ENCODE measurements at places on chromosomes 5 and 9.

DNA sequence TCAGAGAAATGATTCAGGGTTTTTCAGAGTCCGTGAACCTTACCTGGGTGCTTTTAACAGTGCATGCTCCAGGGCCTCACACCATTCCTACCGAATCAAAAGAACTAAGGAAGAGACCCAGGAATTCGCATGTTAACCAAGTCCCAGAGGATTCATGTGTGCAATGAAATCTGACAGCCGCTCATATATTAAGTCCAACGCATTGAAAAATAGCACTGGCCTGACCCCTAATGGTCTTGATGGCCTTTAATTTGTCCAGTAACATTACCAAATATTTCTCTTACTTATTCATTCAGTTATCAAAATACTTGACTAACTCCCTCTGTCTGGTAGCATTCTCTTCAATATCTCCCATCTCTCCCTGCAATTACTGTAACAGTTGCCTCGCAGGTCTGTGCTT lies 55.0 kb upstream of the MARCHF11 start:
- DNase-seq, result no peak

DNA sequence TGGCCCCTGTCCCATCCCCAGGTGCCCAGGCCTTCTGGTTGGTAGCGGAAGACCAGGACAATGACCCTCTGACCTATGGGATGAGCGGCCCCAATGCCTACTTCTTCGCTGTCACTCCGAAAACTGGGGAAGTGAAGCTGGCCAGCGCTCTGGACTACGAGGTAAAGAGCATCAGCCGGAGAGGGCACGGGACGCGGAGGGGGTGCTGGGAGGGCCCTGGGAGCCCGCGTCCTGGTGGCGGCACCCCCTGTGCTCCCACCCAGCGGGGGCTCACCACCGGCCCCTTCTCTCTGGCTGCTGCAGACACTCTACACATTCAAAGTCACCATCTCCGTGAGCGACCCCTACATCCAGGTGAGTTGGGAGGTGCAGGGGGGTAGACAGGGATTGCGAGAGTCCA lies 19.5 kb downstream of the CDHR2 start:
- no peak for DNase-seq

DNA sequence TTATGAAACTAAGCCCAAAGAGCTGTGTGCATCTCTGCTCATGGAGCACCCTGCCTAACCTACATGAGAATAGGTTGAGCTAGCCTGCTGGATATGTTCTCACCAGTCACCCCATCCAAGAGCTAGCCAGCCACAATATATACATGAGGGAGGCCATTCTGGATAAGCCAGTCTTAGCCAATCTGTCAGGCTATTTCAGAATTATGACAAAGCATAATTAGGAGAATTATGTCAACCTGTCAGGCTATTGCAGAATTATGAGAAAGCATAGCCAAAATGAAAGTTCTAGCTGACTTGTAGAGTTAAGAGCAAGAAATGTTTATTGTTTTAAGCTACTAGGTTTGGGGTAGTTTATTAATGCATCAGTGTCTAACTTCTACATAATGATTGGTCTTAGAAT lies 189.8 kb downstream of the WDR70 start:
- DNase-seq, result no peak

DNA sequence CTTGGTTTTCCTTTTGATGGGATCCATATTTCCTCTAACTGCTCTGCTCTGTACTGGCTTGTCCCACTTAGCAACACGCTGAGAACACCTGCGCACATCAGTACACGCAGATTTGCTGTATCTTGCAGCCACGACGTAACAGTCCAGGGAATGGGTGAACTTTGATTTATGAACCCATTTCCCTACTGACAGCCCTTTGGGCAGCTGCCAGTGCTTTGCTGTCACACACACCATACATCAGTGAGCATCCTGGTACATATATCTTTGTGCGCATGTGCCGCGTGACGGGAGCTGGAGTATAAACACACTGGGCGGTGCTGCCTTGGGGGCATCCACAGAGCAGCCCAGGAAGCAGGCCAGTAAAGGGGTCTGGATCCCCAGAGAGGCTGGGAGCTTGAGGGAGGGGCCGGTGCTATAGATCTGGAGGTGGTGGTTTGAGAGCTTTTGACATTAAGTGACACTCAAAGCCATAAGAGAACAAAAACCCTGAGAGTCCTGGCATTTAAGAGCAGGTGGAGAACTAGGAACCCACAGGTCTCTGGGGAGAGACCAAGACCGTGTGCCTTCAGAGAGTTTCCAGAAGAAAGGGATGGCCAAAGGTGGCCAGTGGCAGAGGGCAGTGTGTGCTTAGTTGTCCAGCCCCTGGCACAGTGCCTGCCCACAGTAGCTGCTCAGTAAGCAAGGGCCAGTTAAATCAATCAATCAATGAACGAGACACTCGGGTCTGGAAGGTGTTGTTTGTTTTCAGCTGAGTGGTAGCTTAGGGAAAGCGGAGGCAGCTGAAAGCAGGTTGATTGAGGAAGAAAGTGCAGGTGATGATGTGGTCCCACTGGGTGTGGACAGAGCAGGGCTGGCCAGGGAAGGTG lies 53.7 kb downstream of the LMX1B start:
- no peak for DNase-seq

- DNase-seq, result no peak
These were observed 77.1 kb downstream of the NTNG2 start for GRCh38 chr9:132238992-132239391.

GRCh38 chr9:18437315-18438201 lies 36.4 kb upstream of the ADAMTSL1 start:
- no peak for DNase-seq

DNA sequence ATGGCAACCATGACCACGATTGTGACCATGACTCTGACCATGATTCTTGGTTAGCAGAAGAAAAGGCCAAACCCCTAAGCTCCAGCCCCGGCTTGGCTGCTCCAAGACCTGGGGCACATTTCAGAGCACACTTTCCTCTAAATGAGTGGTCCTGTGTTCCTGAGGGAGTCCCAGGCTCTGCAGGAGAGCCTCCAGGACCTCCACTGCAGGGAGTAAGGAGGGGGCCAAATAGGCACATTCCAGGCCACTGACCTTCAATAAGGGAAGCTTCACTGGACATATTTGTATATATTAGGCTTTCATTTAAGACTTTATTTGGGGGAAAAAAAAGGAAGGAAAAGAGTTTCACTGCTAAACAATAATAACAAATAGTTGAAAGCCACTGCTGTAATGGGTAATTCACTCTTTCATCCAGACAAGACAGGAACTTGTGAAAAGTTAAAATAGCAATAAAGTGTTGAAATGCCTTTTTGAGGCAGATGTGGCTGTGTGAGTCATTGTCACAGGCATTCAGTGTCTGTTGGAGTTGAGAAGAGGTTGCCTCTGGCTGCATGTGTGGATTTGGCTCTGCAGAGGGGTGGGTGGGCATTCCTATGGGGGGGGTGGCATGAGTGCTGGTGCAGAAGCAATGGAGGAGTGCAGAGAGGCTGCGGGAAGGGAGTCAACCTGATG lies 63.9 kb upstream of the TGFBR1 start:
- DNase-seq, result no peak

DNA sequence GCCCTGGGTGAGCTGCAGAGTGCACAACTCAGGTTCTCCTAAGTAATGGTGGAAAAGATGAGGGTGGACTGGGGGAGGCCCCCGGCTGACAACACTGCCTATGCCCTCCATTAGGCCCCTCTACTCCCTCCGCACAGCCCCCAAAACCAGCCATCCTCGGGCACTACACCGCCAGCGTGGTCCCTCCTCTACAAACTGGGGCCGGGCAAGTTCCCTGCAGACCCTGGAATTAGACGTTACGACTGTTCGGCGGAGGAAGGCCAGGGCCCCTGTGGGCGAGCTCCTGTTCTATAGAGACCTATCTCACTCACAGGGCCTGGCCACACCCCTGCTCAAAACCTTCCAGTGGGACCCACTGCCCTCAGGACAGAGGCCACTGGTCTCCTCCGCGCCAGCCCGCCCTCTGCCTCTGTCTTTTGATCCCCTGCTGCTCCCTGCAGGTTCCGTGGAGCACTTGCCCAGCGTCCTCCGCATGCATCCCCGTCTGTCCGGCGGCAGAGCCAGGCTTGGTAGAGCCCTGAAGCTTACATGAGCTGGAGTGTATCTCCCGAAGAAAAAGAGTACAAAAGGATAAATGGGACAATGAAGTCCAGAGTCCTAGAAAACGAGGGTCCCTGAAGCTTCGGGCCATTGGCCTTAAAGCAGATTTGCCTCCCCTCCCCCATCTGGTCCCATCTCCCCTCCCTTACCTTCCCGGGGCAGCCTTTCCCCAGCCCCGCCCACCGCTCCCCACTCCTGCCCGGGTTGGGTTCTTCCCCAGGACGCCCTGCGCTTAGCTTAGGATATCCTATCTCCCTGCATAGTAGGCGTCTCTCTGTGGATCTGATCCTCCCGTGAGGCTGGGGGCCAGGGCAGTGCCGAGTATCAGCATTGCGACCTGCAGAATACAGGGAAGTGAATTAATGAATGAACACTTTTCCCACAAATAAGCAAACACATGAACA lies 71.3 kb downstream of the HRH2 start:
- DNase-seq, result no peak

- DNase-seq, result no peak
These were observed 166.8 kb downstream of the COL23A1 start for GRCh38 chr5:178423431-178423830.

DNA sequence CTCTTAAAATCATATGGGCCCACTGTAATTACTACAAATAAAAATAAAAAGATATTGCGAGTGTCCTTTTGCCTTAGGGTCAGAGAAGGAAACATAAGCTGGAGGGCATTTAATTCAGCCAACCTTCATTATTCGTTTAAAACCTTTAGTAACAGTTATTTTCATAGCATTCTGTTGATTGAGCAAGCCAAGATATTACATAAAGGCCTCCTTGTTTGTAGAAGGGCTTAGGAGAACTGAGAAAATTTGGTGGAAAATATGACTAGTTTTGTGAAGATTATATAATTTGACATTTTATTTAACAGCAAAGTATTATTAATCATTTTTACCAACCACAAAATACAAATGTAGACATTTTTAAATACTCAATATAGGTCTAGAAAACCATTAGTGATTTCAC lies 62.2 kb downstream of the COX7C start:
- no peak for DNase-seq

DNA sequence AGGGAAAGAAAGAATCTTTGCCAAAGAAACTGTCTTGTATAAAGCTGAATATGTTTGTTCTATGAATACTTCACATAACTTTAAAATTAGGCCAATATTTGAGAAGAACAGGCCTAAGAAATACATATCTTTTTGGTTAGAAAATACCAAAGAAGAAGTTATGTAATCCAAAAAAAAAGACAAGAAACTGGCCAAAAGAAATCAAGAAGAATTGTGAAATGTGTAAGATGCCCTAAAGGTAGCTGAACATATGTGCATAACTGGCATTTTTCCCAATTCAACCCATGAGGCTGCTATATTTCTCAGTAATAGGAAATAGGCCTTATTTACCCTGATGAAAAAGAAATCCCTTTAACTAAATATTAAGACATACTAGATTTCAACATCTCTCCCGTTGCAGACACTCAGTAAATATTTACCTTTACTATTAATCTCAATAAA lies 290.0 kb downstream of the CETN3 start:
- no peak for DNase-seq

DNA sequence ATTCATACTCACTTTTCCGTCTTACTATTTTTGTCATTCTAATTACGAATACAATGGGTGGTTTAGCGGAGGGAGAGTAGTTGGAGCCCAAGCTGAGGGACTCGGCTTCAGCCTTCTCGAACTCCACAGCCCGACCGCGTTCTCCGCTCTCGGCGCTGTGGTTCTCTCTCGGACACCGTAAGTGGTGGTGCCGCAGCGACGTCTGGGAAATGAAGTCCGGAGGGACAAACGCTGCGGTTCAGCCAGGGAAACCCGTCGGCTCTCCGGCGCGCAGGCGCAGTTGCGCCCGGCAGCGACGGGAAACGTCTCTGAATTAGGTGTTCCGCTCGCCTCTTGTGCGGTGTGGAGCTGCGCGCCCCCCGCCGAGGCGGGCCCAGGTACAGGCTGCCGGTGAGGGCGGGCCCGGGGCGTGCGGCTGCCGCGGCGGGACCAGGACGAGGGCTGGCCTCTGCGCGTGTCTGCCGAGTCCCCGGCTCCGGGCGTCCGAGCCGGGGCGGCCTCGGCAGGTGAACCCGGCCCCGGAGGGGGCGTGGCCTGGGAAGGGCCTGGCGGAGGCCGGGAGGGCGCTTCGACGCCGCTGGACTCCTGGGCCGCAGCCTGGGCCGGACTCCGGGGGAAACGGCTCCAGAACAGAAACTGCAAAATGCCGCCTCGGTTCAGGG lies at the start of gene ZNF879:
ZNF879 (plus strand) TSS at position 277 of the 662 bp plus-strand sequence. CDS start 1,201 bp downstream, outside the sequence.
- peak; percentile 95 for DNase-seq

- no peak for DNase-seq
These were observed 83.1 kb downstream of the COL27A1 start for GRCh38 chr9:114238472-114238871.

DNA sequence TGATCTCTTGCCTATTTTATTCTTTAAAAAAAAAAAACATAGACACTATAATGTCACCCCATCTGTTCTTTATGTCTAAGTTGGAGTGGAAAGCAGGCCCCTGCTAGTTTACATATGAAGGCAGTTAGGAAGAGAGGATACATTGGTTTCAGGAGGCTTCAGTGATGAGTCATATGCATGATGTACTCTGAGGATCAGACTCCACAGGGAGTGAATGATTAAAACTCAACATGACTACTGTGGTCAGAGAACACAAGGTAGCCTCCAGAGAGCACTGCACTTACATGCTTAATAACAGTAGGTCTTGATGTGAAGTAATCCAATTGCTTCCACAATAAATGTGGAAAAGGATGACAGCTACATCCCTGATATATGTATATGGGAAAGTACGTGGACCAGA lies 22.7 kb upstream of the FSTL4 start:
- no peak for DNase-seq

DNA sequence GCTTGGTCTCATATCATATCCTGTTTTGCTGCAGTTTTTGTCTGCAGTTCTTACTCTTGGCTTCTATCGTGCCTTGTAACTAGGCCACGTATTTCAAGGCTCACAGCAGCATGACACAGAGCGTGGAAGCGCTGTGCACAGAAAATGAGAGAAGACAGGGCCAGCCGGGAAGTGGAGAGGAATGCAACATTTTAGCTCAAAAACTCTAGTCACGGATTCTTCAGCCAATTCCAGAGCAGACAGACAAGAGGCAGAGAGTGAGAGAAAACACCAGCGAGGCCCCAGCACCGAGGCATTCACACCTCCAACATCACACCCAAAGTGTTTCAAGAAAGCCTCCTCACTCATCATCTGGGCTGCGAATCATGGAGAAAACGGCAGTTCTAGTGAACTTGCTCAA lies 160.8 kb downstream of the DNAH5 start:
- DNase-seq, result no peak
